Iris pigment epithelial cell (primary cell): ENCODE measurements at places on chromosomes 4 and X.
A peak's percentile ranks its signal among the peaks of the same experiment; 100 is the strongest.

- peak; percentile 29 for DNase-seq
Measured at GRCh38 chrX:24294619-24295018, 19.2 kb downstream of the SUPT20HL2 start.

DNA sequence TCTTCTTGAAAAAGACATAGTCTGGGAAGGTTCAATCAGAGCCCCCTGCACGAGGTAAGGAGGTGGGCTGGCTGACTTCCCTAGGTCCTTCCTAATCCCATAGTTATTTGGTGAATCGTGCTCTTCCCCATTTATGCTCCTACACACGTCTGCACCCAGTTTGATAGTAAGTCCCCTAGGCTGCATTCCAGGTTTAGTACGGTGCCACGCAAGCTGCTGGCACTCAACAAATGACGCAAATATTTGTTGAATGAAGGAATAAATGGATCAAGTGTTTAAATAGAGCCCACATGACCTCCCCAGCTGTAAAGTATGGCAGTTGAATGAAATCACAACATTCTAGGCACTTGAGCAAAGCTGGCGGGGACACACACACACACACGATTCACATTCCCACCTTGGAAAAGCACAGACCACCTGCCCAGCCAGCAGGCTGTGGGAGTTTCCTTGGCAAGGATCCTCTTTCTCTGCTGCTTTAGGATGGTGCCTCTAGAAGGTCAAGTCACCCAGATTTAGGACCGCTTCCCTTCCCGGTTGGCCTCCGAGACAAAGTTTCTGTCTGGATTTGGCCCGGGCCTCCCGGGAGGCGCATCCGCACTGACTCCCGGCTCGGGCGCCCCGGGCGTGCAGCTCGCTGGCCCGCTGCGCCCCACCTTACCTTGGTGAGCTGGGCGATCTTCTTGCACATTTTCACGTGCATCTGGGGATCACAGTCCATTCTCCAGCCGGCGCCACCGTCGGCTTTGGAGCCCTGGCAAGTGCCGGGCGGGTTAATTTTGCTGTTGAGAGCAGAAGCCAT lies 721 bp downstream of the FAM184B start:
- no peak for DNase-seq

GRCh38 chr4:73734530-73735001 lies 5.8 kb upstream of the CXCL8 start:
- peak; percentile 80 for DNase-seq

- peak; percentile 75 for DNase-seq
Measured at GRCh38 chrX:69024931-69025330, 140.3 kb downstream of the PJA1 start.

GRCh38 chr4:13348216-13348615 lies 135.9 kb downstream of the RAB28 start:
- peak; percentile 8 for DNase-seq

GRCh38 chr4:89161841-89162240 lies 50.5 kb downstream of the TIGD2 start:
- DNase-seq: peak; percentile 28

DNA sequence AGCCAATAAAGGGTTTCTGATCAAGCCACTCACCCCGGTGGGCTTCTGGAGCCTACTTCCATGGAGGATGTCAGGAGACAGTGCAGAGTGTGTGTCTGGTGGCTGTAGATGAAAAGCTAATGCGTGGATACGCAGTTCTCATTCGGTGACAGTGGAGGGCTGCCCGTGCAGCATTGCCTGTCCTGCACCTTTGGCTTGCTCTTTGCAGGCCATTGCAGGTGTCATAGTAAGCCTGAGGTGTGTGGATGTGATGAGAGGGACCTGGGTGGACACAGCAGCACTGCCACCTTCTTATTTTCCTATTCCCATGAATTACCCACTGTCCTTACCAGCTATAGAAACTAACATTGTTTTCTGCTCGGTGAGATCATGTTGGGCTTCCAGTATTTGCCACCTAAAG lies 101.2 kb downstream of the STK32B start:
- DNase-seq: no peak

- peak; percentile 21 for DNase-seq
Measured at GRCh38 chr4:41369680-41370079, 113.0 kb downstream of the UCHL1 start.

DNA sequence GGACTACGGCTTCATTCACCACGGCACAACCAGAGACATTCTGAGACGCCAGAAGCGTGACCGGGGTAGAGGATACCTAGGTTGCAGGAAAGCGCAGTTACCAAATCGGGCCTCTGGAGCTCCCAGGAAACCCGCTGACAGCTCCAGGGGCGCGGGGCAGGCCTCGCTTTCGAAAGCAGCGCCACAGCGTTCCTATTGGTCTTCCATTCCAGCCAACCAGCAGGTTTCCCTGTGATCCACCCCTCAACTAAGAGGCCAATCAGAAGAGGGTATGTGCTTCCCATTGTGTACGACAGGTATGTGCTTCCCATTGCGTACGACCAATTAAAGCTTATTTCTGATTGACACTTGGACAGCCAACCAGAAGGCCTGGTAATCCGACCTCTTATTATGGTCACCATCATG lies 14.9 kb downstream of the SNX12 start:
- peak; percentile 28 for DNase-seq

GRCh38 chrX:155880586-155881157 lies 473 bp upstream of the VAMP7 start:
- DNase-seq: peak; percentile 28

- DNase-seq: no peak
Measured at GRCh38 chr4:26884486-26884988, 23.9 kb downstream of the STIM2 start.

DNA sequence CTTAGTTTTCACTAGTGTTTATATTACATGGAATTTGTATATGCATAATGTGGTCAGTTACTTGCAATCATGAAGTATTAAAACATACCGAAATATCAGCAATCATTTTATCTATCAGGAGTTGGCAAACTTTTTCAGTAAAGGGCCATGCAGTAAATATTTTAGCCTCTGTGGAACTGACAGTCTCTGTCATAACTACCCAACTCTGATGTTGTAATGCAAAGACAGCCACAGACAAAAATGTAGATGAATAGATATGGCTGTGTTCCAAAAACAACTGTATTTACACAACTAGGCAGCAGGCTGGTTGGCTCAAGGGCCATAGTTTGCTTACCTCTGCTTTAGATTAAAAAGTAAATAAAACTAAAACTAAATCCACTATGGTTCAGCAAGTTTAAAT lies 200.2 kb downstream of the HS3ST1 start:
- DNase-seq: no peak

DNA sequence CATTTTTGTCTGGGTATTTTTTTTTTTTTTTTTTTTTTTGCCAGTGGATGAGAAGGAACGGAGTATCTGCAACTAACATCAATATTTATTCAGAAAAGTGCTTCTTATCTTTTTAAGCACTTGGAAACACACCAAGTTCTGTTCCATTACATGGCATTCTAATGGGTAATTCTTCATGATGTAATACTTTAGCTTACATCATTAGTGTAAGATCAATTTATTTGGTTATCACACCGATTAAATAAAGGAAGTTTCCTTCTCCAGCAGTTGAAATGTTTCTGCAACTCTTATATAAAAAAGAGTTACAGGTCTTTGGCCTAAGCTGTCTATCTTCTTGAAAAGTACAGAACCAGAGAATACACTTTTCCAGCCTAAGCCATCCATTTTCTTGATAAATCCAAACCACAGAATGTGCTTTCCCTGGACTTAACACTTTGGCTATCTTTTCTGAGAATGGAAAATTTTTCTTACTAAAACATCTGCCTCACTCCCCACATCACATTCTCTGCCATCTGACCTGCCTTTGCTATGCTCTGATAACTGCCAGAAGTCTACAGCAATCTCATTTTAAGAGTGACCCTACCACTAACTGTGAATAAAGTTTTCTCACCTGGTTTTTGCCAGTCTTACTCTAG lies 191.9 kb upstream of the MAB21L2 start:
- DNase-seq: peak; percentile 43

DNA sequence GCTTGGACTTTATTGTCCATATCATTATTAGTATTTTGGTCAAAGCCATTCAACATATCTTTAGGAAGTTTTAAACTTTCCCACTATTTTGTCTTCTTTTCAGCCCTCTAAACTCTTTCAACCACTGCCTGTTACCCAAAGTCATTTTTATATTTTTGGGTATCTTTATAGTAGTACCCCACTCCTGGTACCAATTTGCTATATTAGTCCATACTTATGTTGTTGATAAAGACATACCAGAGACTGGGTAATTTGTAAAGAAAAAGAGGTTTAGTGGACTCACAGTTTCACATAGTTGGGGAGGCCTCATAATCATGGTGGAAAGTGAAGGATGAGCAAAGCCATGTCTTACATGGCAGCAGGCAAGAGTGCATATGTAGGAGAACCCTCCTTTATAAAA lies 271.4 kb downstream of the KLHL4 start:
- DNase-seq: no peak

DNA sequence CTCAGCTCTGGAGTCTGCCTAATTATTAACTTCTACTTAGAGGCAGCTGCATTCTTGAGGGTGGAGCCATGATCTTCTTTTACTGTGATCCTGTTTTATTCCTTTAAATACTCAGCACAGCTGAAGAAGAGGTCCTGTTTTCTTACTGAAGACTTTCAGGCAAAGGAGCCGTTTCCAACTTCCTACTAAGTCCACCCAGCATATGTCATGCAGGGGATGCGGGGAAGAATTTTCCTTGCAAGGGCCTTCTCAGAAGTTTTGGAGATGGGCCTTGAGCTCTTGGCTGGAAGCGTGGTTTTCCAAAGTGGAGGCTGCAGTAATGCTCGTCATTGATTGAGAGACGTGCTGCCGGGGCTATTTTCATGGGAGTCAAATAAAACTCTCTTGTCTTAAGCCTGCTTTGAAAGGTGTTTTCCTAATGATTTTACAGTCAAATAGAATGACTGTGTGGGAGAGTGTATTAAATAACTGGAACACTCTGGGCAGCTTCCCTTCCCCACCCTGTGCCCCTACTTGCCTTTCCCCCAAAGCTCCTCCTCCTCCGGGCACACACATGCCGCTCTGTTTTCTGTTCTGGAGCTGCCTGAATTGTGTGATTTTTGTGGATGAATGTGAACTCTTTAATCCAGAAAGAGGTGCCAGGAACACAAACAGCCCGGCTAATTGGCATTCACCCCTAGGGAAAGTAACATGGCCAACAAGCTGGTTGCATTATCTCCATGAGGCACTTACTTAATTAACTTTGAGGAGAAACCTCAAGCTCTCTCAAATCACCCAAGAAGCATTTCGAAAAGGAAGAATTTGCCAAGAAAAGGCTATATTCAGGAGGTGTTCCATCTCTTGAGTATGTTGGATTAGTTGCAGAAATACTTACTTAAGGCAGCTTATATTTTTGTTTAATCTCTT lies 28.1 kb downstream of the FGF2 start:
- DNase-seq: no peak

DNA sequence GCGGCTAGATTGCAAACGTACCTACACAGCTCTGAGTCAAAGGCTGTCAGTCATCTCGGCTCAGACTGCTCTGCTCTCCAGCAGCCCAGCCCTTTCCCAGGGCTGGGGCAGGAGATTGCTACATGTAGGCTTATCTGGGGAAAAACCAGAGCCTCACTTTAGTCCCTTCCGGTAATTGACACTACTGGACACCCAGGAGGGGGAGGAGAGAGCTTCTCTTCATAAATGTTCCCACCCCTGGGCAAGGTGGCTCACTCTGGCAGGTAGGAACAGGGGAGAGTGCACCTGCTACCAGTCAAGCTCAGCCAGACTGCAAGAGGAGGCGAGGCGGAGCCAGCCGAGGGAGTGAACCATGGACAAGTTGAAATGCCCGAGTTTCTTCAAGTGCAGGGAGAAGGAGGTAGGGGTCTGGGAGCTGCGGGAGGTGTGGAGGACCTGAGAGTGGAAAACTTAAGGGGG lies at the start of gene SLC6A14:
Gene SLC6A14 (plus strand): TSS at position 249 of the 459 bp plus-strand sequence. CDS start 104 bp downstream, at position 353.
- DNase-seq: no peak

DNA sequence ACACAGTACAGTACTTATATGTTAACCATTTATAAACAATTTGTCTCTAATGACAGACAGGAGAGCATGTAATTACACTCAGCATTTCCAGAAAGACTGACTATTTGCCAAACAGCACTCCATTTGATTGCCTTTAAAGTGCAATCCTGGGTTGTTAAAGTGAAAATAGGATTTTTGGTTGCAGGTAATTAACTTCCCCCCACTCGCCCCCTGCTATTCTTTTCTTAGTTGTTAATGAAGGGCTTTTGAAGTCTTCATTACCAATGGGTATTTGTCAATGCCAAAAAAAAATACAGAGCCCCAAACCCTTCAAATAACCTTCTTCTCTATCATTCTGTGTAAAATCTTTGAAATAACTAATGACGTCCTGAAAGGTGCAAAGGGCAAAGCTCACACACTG lies 825.6 kb downstream of the STPG2 start:
- DNase-seq: no peak

- peak; percentile 8 for DNase-seq
Measured at GRCh38 chr4:25032126-25032525, 1.4 kb upstream of the LGI2 start.

GRCh38 chr4:73573794-73574528 lies 46.3 kb downstream of the RASSF6 start:
- peak; percentile 86 for DNase-seq

GRCh38 chrX:5898463-5898862 lies 330.2 kb downstream of the NLGN4X start:
- DNase-seq: no peak

DNA sequence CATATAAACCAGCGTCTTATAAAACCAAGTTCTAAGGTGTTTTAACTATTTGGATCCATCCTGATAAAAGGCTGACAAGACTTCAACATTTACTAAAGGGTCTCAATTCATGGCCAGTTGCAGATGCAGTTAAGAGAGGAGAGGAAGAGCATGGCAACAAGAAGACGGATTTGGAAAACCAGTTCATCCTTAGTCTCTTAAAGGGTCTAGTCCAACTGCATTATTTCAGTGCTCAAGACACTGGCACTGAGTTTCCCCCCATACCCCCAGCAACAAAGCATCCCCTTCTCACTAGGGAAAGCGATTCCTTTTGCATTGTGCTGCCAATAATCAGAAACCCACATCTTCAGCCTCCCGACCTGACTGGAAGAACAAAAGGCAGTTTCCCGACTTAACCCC lies 90.3 kb upstream of the TFDP3 start:
- DNase-seq: no peak

DNA sequence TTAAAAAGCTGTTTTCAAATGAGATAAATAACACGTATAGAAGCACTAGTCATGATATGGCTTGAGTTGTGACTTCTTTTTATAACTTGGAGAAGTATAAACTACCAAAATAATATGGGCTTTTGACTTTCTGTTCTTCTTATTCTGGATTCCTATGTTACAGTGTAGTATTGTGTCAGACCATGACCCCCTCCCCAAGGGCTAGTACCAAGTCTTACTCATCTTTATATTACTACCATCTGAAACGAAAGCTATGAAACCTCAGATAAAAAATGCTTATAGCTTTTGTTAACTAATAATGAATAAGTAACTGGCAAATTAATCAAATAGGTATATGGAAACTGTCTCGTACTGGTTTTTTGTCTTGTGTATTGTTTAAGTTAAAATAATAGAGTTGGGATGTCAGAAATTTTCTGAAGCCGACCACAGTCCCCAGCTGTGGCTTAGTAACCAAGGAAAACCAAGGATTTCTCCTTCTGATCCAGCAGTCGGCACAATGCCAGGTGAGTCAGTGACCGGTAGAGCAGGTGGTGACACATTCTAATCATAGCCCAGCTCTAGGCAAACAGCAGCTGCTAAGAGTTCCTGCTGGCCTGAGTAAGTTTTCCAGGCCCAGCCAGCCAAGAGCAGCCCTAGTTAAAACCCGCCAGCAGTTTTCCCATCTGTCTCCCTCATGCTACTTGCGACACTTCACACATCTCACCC lies 163.3 kb upstream of the PRDX4 start:
- DNase-seq: peak; percentile 61

GRCh38 chrX:74246524-74246923 lies 57.5 kb upstream of the ZCCHC13 start:
- peak; percentile 46 for DNase-seq

- peak; percentile 84 for DNase-seq
Measured at GRCh38 chrX:129717892-129718291, 20.9 kb upstream of the XPNPEP2 start.
